Activated CD4-positive, alpha-beta T cell treated with anti-CD3 and anti-CD28 coated beads, Interleukin-2, amount 10 ng/mL, durations not matched to agents 24 days and 14 days (primary cell): ENCODE measurements at places on chromosomes 12 and 14.

DNA sequence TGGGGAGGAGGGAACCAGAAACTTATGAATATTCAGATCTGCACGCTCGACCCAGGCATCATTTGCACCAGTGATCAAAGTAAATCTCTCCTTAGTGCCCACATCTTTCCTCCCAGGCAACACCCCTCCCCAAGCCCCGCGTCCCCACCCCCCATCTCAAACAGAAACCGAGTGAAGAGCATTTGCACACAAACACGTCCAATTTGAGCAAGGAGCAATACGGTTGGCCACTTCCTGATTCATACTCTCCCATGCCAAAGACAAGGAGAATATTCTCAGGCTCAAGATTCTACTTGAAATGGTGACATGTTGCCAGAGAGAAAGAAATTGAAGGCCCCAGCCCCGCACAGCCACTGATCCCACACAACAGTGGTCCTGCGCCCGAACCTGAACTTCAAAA is 7.1 kb downstream of the FOXN3 start:
- H3K27me3 ChIP-seq: no peaks in the 10 kb centered on the region
- peaks cover 36% of the 10 kb centered on the region for H3K4me1 ChIP-seq
- peak overlapping the region; percentile 26 for H3K4me3 ChIP-seq
- peaks cover 46% of the 10 kb centered on the region for H3K36me3 ChIP-seq
- no peak for DNase-seq

GRCh38 chr14:69059658-69060623 is 80.8 kb upstream of the ACTN1 start:
- H3K4me3 ChIP-seq: no peak overlapping the region
- DNase-seq: no peak
- no peaks in the 10 kb centered on the region for H3K27me3 ChIP-seq
- H3K27ac ChIP-seq: no peak overlapping the region
- H3K36me3 ChIP-seq: peaks cover 47% of the 10 kb centered on the region
- H3K4me1 ChIP-seq: peaks cover 11% of the 10 kb centered on the region

- H3K36me3 ChIP-seq: no peaks in the 10 kb centered on the region
- peaks cover 15% of the 10 kb centered on the region for H3K27me3 ChIP-seq
Measured at GRCh38 chr14:30882431-30882830, 8.1 kb downstream of the COCH start.

GRCh38 chr12:119378903-119379302 is 44.4 kb downstream of the CCDC60 start:
- no peaks in the 10 kb centered on the region for H3K36me3 ChIP-seq
- DNase-seq: no peak
- H3K4me1 ChIP-seq: peaks cover 4% of the 10 kb centered on the region
- H3K27me3 ChIP-seq: no peaks in the 10 kb centered on the region
- no peak overlapping the region for H3K4me3 ChIP-seq
- H3K27ac ChIP-seq: no peak overlapping the region

GRCh38 chr12:124682425-124683151 is 115.2 kb upstream of the NCOR2 start:
- H3K27me3 ChIP-seq: peaks cover 7% of the 10 kb centered on the region
- H3K4me3 ChIP-seq: no peak overlapping the region
- no peaks in the 10 kb centered on the region for H3K36me3 ChIP-seq
- H3K4me1 ChIP-seq: peaks cover 20% of the 10 kb centered on the region
- no peak overlapping the region for H3K27ac ChIP-seq

DNA sequence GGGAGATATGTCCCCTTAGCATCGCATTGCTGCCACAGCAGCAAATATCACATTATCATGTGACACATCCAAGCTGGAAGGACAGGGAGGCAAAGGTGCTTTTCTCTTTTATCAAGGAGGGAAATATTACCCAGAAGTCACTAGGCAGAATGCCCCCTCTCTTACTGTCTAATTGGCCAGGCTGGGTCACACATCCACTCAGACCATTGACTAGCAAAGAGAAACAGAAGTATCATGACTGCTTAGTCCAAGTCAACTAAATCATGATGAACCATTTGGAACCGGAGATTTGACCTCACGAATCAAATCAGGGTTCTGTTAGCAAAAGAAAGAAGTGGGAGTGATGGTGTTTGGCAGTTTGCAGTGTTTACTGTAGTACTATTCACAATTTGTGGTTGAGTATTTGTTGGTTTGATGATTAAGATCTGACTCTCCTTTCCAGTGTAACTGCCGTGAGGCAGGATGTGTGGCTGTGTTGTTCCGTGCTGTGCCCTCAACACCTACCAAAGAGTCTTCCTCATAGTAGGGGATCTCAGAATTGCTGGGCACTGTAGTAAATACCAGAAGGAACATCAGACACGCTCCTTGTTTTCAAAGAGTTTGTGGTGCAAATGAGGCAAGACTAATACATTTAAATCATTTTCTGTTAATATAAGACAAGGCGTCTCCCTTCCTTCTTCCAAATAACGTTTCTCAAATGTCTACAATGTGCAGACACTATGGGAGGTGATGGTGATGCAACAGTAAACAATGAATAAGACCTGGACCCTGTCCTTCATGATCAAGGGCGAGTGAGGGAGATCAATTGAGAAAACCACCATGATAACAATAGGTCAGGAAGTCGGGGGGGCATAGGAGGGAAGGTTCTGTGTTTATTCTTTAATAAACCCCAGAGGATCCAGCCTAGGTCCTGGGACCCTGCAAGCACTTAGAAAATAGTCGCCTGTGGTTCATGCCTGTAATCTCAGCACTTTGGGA is 194.4 kb upstream of the CRY1 start:
- H3K4me3 ChIP-seq: peak overlapping the region; percentile 29
- peak overlapping the region; percentile 66 for H3K27ac ChIP-seq
- H3K4me1 ChIP-seq: peaks cover 17% of the 10 kb centered on the region
- DNase-seq: peak; percentile 80
- no peaks in the 10 kb centered on the region for H3K36me3 ChIP-seq

GRCh38 chr14:96648506-96649326 is 146.5 kb downstream of the PAPOLA start:
- peak; percentile 34 for DNase-seq
- H3K27me3 ChIP-seq: peaks cover 26% of the 10 kb centered on the region
- H3K27ac ChIP-seq: no peak overlapping the region
- no peaks in the 10 kb centered on the region for H3K4me1 ChIP-seq
- no peaks in the 10 kb centered on the region for H3K36me3 ChIP-seq
- H3K4me3 ChIP-seq: no peak overlapping the region

- peak overlapping the region; percentile 87 for H3K4me3 ChIP-seq
- DNase-seq: peak; percentile 80
- peaks cover 79% of the 10 kb centered on the region for H3K4me1 ChIP-seq
Measured at GRCh38 chr14:100066962-100067361, 1.7 kb downstream of the EVL start.
